ENCODE measurements at places on chromosomes 3 and 15. TPM values are rescaled to one million over a fixed set of nuclear protein-coding genes. Genes with fewer than 3 reads are reported as not detected.

- no peak overlapping the region for H3K27ac ChIP-seq
- H3K36me3 ChIP-seq = no peaks in the 10 kb centered on the region
- no peaks in the 10 kb centered on the region for H3K4me1 ChIP-seq
- no peak overlapping the region for H3K4me3 ChIP-seq
- no peak for DNase-seq
- no peaks in the 10 kb centered on the region for H3K27me3 ChIP-seq
Measured at GRCh38 chr3:193396451-193397244, 18.1 kb upstream of the ATP13A5 start.

- H3K27ac ChIP-seq = no peak overlapping the region
- H3K36me3 ChIP-seq = no peaks in the 10 kb centered on the region
- H3K27me3 ChIP-seq = no peaks in the 10 kb centered on the region
- H3K4me1 ChIP-seq = no peaks in the 10 kb centered on the region
Measured at GRCh38 chr3:69914395-69914794, 85.1 kb upstream of the SAMMSON start.

The MEGF11 gene
- total RNA-seq = not detected

GRCh38 chr3:101074518-101074917 is 81.3 kb upstream of the ABI3BP start:
- H3K27ac ChIP-seq = no peak overlapping the region
- no peak for DNase-seq
- no peak overlapping the region for H3K4me3 ChIP-seq
- H3K4me1 ChIP-seq = peaks cover 10% of the 10 kb centered on the region
- H3K27me3 ChIP-seq = no peaks in the 10 kb centered on the region

All from upper lobe of left lung (tissue), 6 donors.